Stimulated activated CD8-positive, alpha-beta memory T cell treated with anti-CD3 and anti-CD28 coated beads, Interleukin-2, amount 100 ng/mL, for 48 hours (primary cell): ENCODE measurements at places on chromosomes 12 and 14.

GRCh38 chr12:108784270-108784669, 53.0 kb upstream of the CORO1C start:
- no peak for DNase-seq

DNA sequence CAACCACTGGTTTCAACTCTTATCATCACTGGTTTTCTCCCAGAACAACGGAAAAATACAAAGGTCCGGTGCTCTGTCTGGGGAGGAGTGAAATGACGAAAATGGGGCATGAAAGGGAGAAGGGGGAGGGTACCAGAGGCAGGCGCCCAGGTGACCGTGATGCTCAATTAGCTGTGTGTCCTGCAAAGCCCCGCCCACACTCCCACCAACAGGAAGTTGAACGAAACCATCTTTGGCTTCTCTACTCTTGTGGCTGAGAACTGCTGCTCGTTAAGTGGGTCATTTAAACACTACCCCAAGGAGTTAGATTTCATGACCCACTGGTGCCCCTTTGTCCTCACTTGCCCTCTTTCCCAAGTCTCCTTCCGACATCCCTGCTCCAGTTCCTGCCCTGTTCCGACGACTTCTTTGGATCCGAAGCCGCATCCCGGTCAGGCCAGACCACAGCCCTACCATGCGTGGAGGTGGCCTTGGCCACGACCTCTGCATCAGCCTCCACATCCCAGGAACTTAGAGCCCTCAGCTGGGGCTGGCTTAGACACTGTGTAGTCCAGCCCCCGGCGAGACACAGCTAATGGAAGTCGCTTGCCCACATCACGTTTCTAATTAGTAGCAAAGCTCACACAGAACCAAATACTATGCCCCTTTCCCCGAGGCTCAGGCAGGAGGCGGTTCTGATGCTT, 11.4 kb upstream of the LRTM2 start:
- DNase-seq = no peak

DNA sequence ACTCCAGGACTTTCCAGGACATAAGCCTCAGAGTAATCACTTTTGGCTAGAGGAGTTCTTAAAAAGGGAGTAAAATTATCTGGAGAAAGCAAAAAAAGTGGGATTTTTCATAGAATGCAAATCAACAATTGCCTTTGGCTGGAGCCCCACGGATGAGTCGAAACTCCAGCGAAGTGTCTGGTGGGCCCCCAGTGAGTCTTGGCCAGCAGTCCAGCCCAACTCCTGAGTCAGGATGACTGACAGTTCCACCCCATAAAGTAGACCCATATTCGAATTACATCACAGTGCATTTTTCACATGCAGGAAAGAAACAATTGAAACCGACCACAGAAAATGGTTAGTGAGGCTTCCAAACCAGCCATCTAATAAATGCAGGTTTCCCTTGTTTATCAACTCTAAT, 265.7 kb downstream of the BCL11B start:
- DNase-seq = no peak

GRCh38 chr12:108514468-108514972, 557 bp upstream of the FICD start:
- no peak for DNase-seq

DNA sequence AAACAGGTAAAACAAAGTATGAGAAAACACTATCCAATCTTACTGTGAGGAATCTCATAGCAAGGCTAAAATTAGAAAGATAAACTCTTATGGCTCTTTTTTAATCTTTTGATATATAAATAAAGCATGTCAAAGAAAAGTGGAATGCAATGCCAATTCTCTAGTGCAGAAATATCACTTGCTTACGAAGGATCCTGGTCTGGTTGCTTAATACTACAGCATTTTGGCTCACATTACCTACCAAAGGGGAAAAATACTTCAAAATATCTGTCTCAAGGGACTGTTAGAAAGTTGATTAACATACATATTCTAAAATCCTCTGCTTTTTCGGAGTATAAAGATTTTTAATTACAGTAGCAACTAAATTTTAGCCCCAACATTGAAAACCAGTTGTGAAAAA, 21.4 kb downstream of the AREL1 start:
- no peak for DNase-seq

DNA sequence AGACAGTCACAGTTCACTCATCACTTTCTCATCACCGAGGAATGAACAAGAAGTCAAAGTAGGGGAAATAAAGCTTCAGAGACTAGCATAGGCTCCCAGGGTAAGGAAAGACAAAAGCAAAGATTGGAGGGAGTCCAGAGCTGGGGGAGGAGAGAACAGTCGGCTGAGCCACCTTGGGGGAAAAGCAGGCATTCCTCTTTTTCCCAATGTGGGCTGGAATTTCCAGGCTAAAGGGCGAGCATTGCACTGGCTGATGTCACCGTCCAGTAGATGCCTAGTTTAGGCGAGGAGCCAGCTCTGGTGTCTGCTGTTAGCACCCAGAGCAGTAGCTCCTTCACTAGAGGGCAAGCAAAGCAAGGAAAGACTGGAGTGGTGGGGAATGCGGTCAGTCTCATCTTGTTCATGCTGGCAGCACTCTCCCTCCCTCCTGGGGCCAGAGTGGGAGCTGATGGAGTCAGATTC, 8.5 kb upstream of the KRT75 start:
- DNase-seq = no peak

DNA sequence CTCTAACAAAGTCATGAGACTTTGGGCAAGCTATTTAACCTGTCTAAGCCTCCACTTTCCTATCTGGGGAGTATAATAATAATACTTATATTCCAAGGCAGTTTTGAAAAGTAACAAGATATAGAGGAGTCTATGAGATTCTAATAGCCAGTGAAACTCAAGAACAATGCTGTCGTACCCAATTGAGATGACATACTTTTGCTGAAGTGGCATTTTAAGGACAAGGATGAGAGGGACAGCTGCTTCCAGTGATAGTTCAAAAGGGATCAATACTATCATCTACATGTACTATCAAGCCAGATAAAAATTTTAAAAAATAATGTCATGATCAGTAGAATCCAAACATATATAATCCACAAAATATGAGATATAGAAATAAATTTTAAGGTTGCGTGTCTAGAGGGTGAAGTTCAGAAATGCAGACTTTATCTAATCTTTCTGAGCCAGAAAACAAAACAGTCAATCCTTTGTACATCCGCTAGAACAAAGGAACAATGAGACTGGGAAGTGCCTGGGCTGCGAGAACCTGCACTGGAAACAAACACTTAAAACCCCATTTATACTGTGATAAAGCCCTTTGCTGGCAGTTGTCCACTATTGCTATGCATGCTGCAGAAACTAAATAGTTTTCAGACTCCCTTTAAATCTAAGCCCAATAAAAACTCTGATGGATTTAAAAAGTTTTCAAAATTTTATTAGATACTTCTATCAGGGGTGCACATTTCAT, 38.6 kb downstream of the PTPRB start:
- DNase-seq = no peak

- no peak for DNase-seq
These were observed 14.4 kb downstream of the TIMELESS start for GRCh38 chr12:56434828-56435227.

DNA sequence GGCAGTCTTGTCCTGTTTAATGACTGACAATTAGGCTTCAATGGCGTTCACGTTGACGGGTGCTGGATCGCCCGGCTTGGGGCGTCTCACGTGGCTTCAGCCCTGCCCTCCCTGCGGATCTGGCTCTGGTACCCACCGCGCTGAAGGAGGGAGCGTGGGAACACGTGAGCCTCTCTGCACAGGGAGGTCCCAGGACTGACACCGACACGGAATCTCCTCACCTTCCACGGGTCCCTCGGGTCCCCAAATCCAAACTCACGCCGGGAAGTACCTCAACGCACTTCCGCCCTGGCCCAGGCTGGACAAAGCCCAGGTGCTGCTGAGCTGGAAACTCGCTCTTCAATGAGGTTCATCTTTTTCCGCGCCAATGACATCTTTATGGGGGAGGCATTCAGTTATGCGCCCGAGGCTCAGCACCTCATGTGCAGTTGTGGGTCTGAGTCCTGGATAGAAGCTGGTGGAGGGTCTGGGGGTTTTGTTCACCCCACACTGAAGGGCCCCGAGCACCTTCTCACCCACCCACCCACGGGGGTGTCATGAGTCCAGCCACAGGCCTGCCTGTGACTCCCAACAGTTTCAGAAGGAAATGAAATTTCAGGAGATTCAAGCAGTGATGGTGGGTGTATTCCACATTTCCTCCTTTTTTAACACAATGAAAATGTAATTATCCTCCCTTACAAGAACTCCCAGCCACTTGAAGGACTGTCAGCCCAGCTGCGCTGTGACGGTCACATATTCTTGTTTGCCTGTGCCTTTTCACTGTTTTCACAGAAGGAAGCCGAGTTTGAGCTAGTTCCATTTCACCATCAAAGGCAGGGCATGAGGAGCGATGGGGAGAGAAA, 251.7 kb upstream of the SFSWAP start:
- no peak for DNase-seq

GRCh38 chr14:95274279-95274678, 45.4 kb downstream of the CLMN start:
- no peak for DNase-seq

- no peak for DNase-seq
These were observed 77.5 kb upstream of the ATP2A2 start for GRCh38 chr12:110203546-110203945.

- no peak for DNase-seq
These were observed 205.1 kb downstream of the PTPRO start for GRCh38 chr12:15527201-15528080.

GRCh38 chr14:100187247-100187833, 27.9 kb upstream of the DEGS2 start:
- DNase-seq = no peak

DNA sequence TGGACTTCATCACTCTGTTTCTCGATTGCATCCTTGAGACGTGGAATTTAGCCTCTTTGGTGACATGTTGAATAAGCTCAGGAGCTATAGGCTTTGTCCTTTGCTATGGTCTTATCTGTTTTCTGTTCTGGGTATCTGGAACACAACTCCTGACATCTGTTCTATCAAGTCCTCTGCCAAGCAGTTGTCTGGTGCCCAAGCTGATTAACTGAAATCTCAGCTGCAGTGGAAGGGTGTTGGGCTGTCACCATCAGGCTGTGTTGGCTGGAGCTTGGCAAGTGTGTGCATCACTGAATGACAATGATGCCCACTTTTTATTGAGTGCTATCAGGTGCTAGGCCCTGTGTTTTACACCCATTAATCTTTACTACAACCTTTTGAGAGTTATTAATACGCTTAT, 77.8 kb downstream of the SMOC1 start:
- DNase-seq = no peak

- DNase-seq = no peak
These were observed 106.4 kb upstream of the SRRM4 start for GRCh38 chr12:118874698-118875548.

DNA sequence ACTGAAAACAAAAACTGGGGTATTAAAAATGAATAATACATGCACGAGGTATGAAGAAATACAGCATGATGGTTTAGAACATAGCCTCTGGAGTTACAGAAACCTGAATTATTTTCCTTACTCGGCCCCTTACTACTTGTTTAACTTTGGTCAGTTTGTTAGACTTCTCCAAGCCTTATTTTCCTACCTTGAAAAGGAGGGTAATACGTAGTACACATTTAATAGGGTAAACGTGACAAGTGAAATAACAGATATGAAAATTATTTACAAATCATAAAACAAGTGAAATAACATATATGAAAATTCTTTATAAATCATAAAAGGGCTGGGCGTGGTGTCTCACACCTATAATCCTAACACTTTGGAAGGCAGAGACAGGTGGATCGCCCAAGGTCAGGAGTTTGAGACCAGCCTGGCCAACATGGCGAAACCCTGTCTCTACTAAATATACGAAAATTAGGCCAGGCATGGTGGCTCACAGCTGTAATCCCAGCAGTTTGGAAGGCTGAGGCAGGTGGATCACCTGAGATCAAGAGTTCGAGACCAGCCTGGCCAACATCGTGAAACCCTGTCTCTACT, 11.4 kb upstream of the PKP2 start:
- DNase-seq = no peak

DNA sequence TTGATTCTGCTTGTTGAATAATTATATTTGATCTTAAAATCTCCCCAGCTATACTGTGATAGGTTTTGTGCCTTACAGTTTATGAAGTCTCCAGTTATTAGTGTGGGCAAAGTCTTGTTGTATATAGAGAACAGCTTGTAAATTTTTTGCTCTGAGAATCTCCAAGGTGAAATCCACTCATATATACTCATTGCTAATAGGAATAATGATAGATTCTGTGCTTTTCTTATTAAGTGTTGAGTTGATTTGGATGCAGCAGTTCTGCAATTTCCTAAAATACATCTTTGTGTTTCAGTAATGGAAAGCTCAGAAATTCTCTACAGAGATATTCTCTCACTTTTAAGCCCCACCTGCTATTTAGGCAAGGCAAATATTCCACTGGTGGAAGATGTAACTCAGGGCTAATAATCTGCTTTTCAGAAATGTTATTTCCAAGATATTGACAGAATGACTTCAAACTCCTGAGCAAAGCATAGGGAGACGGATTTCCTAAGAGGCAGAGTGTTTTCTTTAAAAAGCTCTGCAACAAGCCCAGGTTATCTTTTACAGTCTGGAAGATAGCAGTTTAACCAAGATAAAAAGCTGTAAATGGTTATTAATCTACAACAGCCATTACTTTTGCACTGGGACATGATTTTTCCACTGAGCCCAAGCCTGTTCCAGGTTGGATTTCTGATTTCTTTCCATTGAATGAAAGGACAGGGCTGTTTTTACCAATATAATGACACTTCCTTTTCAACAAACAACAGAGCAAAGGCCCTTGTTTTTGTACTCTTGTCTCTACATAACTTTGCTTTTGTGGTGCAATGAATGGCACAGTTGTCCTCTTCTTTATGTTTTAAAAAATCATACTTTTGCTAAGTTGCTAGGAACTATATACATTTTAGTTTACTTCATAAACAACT, 239.9 kb upstream of the ATP2B1 start:
- no peak for DNase-seq

- no peak for DNase-seq
These were observed at the start of gene SH2B3 for GRCh38 chr12:111405859-111406473. Gene SH2B3 (plus strand): TSS chr12:111405923. CDS start chr12:111418146, 12,223 bp downstream.

DNA sequence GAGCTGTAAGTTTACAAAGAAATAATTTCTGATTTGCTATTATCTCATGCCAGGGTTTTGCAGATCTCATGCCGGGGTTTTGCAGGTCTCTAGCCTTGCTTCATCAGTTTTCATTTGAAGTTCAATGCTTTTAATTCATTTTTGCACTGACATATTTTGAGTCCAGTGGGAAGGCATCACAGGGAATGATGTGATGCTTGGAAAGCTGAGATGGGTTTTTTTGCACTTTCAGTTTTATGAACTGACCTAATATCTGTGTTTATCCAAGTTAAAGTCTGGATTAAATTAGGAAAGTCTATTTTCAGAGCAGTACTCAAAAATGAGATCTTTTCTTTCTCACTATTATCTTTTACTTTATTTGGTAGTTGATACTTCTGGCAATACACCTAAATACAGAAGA, 23.6 kb upstream of the REP15 start:
- DNase-seq = no peak
